Activated effector memory CD4-positive, alpha-beta T cell treated with Interleukin-2 at 50 U/mL for 16 hours (primary cell): ENCODE measurements at places on chromosomes 4 and X.

- DNase-seq = no peak
Observed at GRCh38 chrX:132127743-132128142, at the start of gene FRMD7. Gene FRMD7, minus strand, starts transcription at chrX:132128020. Its CDS starts 176 bp downstream, at chrX:132127844.

DNA sequence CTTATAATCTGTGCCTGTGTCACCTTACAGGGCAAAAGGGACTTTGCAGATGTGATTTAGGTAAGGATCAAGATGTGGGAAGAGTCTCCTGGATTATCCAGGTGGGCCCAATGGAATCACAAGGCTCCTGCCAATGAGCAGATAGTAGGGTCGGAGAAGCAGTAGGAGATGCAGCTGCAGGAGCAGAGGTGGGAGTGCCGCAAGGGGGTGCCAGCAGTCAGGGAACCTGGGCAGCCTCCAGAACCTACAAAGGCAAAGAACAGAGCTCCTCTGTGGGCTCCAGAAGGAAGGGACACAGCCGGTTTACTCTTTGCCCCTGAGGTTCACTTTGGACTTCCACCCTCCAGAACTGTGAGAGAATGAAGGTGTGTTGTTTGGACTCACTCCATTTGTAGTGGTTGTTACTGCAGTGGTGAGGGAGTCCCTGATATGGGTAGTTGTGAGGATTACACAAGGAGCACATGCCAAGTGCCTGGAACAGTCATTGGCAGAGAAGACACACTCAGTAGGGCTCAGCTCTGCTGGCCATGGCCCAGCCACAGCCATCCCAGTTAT lies 318.5 kb downstream of the EVC2 start:
- no peak for DNase-seq

GRCh38 chr4:176546975-176547374 lies 227.2 kb downstream of the SPCS3 start:
- no peak for DNase-seq

GRCh38 chr4:1807332-1807777 lies 14.3 kb downstream of the FGFR3 start:
- no peak for DNase-seq

- DNase-seq = no peak
Observed at GRCh38 chr4:177441061-177441802, 1.0 kb downstream of the AGA start.
